ENCODE measurements at places on chromosomes 3 and 15.

DNA sequence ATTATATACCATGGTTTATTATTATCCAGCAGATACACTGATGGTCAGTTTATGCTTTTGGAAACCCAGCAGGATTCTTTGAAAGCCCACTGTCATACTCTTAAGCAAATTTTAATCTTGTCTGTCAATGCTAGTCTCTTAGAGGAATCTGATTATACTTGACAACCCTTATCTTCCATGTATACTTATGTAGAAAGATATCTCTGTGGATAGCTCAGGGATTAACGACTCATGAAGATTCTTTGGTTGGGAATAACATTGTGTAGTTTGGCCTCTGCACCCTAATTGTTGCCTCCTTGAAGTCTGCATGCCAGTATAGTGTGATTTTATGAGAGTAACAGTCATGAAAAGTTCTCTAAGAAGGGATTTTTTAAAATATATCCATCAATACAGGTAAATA is 33.0 kb downstream of the FILIP1L start:
- DNase-seq = no peak

DNA sequence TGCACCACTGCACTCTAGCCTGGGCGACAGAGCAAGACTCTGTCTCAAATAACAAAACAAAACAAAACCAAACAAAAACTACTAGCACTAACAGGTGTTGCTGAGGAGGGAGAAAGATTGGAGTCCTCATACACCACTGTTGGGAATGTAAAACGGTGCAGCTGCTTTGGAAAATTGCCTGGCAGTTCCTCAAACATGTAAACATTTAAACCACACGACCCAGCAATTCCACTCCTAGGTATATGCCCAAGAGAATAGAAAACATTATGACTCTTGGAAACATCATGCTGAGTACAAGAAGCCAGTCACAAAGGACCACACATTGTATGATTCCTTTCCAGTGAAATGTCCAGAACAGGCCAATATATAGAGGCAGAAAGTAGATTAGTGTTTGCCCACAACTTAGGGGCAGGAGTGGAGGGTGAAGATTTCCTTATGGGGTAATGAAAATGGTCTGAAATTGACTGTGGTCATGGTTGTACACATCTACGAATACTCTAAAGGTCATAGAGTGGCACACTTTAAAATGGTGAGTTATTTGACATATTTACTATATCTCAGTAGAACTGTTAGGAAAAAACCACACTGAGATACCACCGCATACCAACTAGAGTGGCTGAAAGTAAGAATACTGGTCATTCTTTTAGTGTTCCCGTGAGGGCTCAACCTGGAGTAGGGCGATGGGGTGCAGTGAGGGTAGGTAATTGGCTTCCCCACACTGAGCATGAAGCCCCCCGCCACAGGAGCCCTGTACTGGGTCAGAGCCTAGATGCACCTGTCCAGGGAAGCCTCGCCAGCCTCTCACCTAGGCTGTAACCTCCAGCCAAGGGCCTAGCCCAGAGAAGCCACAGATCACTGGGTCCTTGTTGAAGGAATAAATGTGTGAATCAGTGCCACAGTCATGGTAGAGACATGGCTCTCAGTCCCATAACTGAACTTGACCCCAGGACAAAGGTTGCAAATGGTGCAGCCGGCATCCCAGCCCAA is 131.1 kb downstream of the NUP210 start:
- DNase-seq = no peak

DNA sequence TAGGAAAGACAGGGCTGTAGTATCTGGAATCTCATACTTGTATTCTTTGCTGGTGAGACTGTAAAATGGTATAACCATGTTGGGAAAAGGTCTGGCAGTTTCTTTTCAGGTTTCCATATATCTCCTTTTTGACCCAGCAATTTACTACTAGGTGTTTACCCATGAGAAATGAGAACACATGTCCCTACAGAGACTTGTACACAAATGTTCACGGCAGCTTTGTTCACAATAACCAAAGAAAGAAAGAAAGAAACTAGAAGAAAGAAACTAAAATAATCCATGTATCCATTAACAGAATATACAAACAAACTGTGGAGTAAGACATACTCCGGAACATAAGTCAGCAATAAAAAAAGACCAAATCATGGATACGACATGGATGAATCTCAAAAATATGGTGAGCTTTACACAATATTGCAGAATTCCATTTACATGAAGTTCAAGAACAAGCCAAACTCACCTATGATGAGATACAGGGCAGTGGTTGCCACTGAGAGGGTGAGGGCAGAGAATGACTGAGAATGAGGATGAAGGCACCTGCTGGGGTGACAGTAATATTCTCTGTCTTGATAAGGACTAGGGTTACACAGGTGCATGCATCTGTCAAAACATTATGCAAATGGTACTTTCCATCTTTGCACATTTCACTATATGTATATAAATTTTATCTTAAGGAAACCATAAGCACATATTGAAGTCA is 2.7 kb downstream of the RFTN1 start:
- DNase-seq = no peak

DNA sequence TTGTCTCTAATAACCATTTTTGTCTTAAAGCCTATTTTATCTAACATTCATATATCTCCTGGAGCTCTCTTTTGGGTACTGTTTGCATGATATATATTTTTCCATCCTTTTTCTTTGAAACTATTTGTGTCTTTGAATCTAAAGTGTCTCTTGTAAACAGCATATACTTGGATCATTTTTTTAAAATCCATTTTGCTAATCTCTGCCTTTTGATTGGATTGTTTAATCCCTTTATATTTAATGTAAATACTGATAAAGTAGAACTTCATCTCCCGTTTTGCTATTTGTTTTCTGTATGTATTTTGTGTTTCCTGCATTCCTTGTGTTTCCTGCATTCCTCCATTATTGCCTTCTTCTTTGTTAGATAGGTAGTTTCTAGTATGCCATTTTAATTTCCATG is 31.4 kb downstream of the ACAA1 start:
- no peak for DNase-seq

GRCh38 chr3:39188271-39189149 is 3.9 kb downstream of the XIRP1 start:
- DNase-seq = no peak

- DNase-seq = no peak
These were observed 77.9 kb downstream of the SPSB4 start for GRCh38 chr3:141129049-141129448.

- DNase-seq = no peak
These were observed 167.6 kb downstream of the TLE3 start for GRCh38 chr15:69929905-69930630.

DNA sequence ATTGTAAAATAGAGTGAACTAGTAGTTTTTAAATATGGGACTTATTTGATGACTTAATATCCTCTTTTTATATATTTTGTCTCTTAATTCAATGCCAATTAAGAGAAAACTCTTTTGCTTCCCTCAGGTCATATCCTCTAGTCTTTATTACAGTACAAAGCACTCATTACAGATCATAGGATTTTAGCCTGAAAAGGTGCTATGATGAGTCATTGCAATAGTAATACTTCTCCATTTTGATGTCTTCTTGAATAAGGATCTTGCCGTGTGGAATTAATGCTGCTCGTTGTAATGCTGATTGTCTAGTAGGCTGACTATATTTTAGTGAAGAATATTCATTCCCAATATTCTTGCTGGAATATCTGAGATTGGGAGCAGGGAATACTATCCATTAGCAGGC is 612.2 kb upstream of the GOLIM4 start:
- no peak for DNase-seq

GRCh38 chr3:180358179-180358578 is 243.8 kb upstream of the TTC14 start:
- no peak for DNase-seq

DNA sequence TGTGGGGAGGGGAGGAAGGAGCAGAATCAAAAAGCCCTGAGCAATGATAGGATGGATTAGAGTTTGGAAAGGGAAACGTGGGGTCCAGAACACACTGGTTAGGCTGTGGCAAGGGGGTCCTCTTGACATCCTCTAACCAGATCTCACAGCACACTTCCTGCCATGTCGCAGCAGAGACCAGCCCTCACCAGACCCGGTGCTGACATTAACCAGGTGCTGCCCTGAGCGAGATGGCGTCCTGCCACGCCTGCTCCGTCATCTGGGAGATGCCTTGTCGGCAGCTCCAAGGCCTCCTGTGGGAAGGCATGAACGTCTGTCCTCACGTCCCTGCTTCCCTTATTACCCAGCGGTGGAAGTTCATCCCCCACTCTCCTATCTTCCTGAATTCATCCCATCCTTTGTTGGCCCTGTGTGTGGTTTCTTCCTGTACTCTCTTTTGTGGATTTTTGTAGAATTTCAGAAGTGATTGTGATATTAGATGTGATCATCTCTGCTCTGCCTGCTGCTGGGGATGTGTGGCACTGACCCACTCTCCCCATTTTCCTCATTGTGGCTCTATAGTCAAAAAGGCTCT is 29.4 kb upstream of the MYZAP start:
- DNase-seq = no peak

DNA sequence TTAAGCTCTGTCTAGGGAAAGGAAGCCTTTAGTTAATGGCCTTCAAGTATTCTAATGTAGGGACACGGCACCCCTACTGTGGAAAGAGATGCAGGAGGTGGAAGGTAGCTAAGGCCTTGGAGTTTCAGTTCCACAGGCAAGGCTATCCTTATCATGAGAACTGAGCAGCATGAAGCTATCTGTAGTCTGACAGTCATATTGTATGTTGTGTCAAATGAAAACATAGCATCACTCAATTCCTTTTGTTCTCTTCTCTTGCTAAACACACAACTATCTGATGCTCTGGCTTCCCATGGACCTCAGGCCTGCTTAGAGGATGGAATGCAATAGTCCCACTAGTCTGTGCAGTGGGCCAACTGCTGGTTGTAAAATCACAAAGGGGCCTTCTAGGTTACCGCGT is 380.9 kb downstream of the FHIT start:
- DNase-seq = no peak

DNA sequence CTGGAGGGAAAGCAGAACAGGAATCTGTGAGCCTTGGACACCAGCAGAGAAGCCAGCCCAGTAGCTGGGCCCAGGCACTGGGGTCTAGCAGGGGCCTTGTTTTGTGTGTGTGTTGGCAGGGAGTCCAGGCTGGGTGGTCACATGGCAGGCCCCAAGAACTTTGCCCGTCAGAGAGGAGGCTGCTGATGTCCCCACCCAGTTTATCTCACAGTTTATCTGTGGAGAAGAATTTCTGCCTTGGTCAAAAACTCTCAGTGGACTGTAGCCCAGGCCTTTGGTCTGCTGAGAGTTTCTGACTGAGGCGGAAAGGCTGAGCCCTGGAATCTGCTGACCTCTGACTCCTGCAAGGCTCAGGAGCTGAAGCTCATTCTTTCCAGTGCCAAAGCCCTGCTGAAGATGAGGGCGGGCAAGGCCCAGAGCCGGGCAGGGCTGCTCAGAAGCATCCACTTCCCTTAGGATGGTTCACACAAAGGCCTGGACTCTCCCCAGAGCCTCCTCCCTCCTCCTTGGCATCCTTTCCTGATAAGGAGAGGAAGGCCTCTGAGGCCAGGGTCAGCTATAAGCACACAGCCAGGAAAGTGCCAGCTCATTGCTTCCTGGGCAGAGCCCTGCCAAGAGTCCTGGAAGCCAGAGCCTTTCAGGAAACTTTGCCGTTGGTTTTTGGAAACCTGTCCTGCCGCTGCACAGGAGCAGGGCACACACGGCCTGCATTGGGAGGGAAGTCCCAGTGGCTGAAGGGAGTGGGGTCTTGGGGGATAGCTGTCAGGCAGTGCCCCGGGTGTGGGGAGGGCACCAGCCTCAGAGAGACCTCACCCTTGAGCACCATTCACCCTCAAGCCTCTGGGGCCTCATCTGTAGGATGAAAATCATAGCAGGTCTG is 37.2 kb upstream of the SLCO2A1 start:
- DNase-seq = no peak

GRCh38 chr15:48391950-48392349 is 60.7 kb downstream of the DUT start:
- no peak for DNase-seq

- DNase-seq = no peak
These were observed 52.9 kb downstream of the RYK start for GRCh38 chr3:134197681-134198261.

DNA sequence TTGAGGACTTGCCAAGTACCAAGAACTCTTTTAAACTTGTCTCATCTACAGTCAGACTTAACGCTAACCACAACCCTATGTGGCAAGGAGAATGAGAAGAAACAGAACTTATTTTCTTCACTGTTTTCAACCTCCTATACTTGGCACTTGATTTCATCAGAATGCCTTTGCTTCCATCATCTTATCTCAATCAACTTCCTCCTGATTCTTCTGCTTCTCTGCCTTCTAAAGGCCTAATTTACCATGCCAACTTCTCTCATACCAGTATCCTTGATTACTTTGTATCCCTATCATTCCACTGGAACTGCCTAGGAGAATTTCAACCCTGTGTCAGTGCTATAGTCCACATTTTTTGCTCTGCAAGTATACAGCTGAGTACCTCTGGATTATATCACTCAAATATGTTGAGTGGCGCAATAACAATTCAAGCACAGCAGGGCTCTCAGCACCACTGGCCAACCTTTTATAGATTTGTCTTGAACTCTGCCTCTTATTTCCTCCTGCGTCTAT is 413.6 kb downstream of the ROBO1 start:
- no peak for DNase-seq

- DNase-seq = no peak
These were observed 85.0 kb upstream of the CBLB start for GRCh38 chr3:105953831-105954230.

DNA sequence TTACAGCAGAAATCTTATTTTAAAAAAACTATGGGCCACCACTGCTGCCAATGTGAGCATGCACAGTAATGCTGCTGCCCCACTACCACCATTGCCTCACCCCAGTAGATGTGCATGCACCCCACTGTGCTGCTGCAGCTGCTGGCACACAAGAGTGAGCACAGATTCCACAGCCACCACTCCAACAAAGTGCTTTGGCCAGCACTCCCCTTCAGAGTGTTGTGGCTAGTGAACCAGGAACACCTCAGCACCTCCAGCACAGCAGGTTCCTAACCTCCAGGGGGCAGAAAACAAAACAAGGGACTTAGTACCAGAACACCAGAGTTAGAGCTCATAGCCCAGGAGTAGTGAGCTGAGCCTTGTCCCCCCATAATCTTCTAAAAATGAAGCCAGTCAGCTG is 629.6 kb downstream of the PYDC2 start:
- DNase-seq = no peak

GRCh38 chr3:152309031-152309430 is 40.3 kb downstream of the MBNL1 start:
- DNase-seq = no peak

DNA sequence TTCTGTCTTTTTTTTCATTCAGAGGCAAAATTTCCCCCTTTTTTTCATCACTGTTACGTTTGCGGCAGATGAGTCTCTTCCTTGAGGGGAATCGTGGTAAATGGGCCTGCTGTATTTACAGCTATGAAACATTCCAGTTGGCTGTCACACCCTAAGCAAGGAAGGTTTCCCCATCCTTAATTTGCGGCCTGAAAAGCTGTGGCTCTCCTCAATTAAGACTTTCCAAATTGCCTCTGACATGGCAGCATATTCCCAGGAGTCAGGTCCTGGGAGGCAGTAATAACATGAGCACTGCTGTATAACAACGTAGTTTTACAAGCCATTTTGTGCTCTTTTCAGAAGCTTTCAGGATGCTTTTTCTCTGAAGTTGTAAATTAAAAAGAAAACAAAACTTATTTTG is 420.9 kb downstream of the LPP start:
- no peak for DNase-seq

GRCh38 chr15:75235760-75236729 is 22.1 kb upstream of the GOLGA6C start:
- DNase-seq = no peak
